ENCODE measurements at places on chromosomes 3 and 15.

- no peak for DNase-seq
These were observed 721.4 kb upstream of the NR2F2 start for GRCh38 chr15:95609096-95609495.

DNA sequence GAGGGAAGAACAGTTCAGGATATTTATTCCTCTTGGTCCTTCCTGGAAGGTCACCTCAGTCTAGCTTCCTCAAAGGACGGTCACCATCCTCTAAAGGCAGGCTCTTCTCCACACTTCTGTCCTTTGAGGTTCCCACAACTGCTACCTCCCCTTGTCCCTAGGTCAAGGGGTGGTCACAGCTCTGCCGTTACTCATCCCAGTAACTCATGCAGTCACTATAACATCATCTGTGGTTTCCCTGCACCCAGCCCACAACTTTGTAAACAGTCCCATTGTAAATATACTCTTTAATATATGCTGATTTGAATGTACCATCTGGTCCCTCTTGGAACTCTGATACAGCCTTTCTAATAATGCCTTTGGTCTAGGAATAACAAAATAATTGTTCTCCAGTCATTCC is 887.4 kb downstream of the FHIT start:
- DNase-seq = no peak

- no peak for DNase-seq
These were observed 434.1 kb downstream of the OCA2 start for GRCh38 chr15:27665002-27665401.

DNA sequence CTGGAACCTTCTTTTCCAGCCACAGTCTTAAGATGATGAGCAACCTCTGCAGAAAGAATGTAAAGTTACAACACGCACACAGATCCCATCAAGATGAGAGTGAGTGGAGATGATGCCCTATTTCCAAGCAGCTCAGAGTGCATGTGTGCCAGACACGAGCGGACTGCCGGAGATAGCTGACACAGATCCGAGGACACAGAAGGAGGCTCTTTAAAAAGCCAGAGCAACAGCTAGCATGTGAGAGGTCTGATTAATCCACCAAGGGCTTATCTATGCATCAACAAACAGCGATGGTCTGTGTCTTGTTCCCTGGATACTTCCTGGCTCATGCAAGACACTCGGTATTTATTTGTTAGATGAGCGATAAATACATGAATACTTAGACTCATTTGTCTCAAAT is 128.6 kb upstream of the DLG1 start:
- no peak for DNase-seq

DNA sequence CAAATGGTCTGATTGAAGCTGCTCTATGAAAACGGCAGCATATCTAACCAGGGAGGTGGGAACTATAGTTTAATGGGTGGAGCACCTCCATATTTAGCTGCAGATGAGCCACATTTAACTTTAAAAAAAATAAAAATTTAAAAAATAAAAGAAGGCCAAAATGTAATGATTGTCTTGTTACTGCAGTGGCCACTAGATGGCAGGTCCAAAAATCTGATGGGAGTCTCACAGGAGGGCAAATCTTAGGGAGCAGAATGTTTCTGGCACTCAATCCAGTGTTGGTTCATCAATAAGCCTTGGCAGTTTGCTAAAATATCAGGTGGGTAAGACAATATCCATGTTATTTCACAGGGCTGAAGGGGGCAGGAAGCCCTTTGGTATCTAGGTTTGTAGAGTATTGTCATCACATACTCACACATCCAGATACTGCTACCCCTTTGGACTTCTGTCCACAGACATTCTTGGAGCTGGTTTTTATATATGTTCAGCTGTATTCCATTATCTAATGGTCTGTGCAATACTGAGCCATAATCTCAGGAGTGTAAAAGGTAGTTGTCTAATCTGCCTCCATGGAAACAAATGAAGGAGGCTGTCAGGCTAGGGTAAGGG is 233.3 kb downstream of the TIGIT start:
- DNase-seq = no peak

GRCh38 chr3:130565224-130565623 is 48.2 kb downstream of the COL6A6 start:
- DNase-seq = no peak

GRCh38 chr3:43855674-43856299 is 165.0 kb downstream of the ABHD5 start:
- peak; percentile 2 for DNase-seq

DNA sequence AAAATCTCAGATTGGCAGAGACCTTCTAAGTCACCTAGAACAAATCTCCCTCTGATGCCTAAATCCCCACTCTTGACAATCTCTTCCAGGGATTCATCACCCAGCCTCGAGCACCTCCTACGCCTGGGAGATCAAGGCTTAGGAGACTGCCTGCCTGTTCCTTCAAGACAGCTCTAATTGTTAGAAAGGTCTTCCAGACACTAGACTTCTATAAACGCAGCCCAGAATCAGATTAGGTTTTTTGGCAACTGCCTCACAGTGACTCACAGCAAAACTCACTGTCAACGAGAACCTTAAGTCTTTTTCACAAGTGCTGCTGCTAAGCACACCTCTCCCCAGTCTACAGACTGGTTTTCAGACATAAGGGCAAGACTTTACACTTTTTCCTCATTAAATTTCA is 23.1 kb downstream of the SRGAP3 start:
- DNase-seq = no peak

DNA sequence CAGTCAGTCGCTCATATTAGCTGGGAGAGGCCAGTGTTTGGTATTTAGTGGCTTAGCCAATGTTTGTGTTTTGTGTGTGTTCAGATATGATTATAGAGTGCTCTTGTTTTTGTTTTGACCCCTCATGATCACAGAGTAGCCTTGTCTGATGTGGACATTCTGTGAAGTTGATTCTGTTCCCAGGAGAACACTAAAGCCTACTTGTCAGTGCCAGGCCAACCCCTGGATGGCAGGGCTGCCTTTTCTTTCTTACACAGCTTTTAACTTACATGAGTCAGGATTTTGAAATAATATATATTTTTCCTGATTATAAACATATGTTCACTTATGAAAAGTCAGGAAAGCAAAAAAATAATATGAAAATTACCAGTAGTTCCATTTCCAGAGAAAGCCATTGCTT is 11.9 kb downstream of the CFAP161 start:
- no peak for DNase-seq

GRCh38 chr3:160546727-160547126 is 18.6 kb downstream of the KPNA4 start:
- DNase-seq = no peak

DNA sequence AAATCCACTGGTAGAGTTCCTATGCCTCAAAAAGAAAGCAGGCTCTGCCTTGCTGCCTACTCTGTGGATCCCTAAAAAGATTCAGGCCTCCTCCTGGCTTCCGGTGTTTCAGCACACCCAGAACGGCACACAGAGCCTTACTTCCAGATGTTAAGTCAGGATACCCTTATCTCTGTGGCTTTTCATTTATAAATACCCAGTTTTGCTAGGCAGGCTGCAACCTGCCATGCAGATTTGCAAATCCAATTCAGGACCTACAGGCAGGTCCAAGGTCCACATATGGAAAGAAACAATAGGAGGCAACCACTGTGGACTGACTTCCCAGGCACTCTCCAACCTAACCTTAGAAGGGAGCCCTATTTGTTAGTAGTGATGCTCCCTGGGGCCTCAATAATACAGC is 30.7 kb downstream of the EFL1 start:
- no peak for DNase-seq

GRCh38 chr3:31590650-31591049 is 57.9 kb downstream of the STT3B start:
- no peak for DNase-seq

- no peak for DNase-seq
These were observed 111.5 kb upstream of the COL8A1 start for GRCh38 chr3:99526921-99527320.

- DNase-seq = no peak
These were observed at the start of gene LRRC2 for GRCh38 chr3:46566040-46566641. Gene LRRC2, minus strand, starts transcription at chr3:46566302. Its CDS starts 14,711 bp downstream, at chr3:46551591.

DNA sequence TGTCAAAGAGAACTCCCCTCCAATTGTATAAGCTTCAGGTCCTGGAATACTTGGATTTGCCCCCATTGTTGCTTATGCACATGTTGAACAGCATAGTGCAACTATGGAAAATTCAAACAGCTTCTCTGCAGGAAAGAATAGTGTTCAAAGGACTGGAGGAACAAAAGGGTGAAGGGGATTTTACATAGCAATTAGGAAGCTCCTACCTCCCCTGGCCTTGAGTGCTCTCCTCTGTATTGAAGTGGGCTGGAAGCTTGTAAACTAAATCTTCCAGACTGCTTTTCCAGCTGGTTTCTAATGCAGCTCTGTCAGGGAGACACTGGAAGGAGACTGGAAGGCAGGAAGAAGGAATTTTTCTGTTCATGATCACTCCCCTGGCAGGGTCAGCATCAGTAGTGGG is 7.2 kb upstream of the ELP6 start:
- no peak for DNase-seq

GRCh38 chr3:150149651-150150051 is 179.0 kb upstream of the PFN2 start:
- DNase-seq = no peak

- no peak for DNase-seq
These were observed 61.5 kb downstream of the SLCO2A1 start for GRCh38 chr3:133967992-133968892.

GRCh38 chr3:111299192-111299615 is 227.6 kb downstream of the NECTIN3 start:
- no peak for DNase-seq

DNA sequence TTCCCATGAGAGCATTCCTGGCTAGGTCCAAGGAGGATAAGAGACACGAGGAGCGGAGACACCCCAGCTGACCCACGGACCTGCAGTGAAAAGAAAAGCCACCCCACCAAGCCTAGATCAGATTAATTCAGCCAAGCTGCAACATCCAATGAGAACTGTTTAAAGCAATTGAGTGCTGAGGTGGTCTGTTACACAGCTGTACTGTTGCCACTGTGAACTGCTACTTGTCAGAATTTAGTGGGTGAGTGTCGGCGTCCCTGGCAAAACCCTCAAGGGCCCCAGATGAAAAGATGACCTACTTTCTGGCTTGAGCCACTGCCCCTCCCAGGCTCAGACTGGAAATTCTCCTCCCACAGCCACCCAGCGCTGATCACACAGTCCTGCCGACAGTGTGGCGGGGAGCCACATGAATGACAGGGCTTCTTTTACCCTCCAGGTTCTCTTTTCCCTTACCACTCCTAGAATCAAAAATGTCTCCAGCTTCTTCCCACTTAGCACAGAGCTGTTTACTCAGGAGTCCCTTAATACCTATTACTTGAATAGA is 26.4 kb upstream of the KBTBD12 start:
- no peak for DNase-seq

DNA sequence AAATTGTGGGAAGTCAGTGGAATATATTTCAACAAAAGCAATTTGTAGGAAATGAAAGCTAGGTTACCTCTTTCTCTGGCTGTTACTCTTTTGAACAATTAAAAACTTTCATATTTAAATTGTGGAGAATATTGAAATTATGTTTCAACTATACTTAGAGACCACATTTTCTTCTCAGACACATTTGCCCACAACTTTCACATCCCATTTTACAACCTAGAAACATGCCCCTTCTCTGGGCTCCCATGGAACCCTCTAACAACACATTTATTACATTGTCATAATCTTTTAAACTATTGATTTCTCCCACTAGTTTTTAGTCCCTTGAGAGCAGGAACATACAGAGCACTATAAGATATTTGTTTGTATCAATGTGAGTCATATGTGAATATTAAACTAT is 211.7 kb upstream of the TTC14 start:
- no peak for DNase-seq

- DNase-seq = no peak
These were observed 256.2 kb downstream of the NLGN1 start for GRCh38 chr3:173653781-173654180.

DNA sequence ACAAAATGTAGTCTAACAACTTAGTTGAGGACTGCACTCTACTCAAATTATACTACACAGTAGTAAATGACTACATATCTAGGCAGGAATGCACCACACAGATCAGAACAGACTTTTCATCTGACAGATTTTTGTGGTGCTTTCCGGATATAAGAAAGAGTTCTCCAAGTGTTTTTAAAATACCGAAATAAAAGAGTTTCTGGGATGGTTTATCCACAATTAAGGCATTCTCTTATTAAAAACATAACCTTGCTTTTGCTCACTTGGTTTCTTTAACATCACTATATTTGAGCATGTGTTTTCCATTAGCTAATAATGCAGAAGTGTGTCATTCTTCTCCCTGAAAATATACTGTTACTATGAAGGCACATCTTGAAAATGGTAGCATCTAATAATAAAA is 132.9 kb downstream of the MAGI1 start:
- DNase-seq = no peak

DNA sequence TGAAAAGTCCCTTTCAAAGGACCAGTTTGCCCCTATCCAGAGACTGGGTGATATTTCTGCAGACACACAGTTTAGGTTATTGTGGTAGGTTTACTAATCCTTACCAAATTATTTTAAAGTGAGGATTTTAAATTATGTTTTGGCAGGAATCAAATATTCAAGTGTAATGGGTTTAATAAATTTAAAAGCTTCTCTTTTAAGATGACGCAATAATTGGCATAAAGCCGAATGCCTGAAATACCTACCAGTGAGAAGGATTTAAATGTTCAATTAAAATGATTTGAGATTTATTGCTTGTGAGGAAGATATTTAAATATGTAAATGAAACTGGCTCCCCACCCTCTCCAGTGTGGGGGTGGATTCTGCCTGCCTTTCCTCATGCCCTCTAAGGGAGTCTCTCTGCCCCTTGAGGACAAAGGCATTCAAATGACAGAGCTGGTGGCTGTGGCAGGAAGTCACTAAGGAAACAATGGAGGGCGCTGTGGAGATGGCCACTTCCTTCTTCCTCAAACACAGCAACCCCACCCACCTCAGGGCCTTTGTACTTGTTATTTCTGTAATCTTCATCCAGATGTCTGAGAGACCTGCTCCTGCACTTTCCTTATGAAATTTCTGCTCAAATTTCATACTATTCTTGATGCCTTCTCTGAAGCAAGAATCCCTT is 131.7 kb downstream of the TNIK start:
- peak; percentile 6 for DNase-seq

DNA sequence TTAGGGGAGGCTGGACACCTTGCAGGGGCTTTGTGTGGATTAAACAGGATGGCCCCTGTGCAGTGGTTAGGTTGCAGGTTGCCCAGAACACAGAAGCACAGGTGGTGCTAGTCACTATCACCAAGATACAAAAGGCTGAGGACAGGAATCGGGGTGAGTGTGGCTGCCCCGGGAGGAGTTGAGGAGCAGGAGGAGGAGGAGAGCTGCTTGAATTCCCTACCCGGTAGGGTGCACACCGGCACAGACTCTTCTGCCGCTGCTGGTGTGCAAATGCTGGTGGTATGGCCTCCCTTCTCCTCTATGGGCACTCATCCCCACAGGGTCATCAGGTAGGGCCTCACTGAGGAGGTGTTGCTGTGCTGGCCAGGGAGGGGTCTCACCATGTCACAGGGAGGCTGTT is 67.5 kb upstream of the SMAD6 start:
- DNase-seq = no peak

All from activated naive CD4-positive, alpha-beta T cell (primary cell).